Glomerular endothelial cell (primary cell): ENCODE measurements at places on chromosomes 1 and 21. TPM values are rescaled to one million over a fixed set of nuclear protein-coding genes. Genes with fewer than 3 reads are reported as not detected.

Gene BRINP3
- total RNA-seq = not detected in 2 replicates

Gene NBPF4
- total RNA-seq = not detected in 2 replicates

Gene NCF2
- total RNA-seq = 6.2 and 7.7 TPM in 2 replicates

Gene CLIC6
- 0.15 TPM in 1 of 2 replicates, not detected in the other for total RNA-seq

Gene SLC6A9
- total RNA-seq = 0.15 and 1.5 TPM in 2 replicates

Gene PPFIA4
- total RNA-seq = 0.29 and 6.8 TPM in 2 replicates

Gene SPRR1A
- total RNA-seq = not detected in 2 replicates

Gene TCHH
- under 0.01 and 0.12 TPM in 2 replicates for total RNA-seq

Gene CD101
- total RNA-seq = 0.06 and 0.24 TPM in 2 replicates

Gene TEX38
- total RNA-seq = not detected in 2 replicates

Gene SLC6A17
- 0.12 and 1.9 TPM in 2 replicates for total RNA-seq

Gene PTGFR
- 0.35 and 1.5 TPM in 2 replicates for total RNA-seq

Gene RIMKLA
- total RNA-seq = 0.10 TPM in 1 of 2 replicates, not detected in the other

Gene C1QB
- not detected in 2 replicates for total RNA-seq

Gene BSND
- not detected in 2 replicates for total RNA-seq
